ENCODE measurements at places on chromosomes 2 and 18.

DNA sequence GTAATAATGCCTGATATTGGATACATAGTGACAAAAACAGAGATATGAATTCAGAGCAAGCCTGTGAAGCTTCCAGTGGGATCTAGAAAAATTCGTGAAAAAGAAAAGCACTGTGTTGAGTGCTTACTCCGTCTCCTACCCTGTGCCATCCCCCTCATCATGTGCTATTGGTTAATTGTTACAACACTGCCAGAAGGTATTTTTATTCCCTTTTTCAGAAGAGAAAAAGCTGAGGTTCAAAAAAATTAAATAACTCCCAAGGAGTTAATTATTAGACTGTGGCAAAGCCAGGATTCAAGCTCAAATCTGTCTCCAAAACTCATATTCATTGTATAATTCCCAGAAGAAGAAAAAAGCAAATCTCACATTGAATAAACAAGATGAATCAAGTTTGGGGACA is 735.5 kb upstream of the ACVR2A start:
- no peaks in the 10 kb centered on the region for H3K27me3 ChIP-seq
- H3K27ac ChIP-seq: no peak overlapping the region
- H3K4me3 ChIP-seq: no peak overlapping the region
- DNase-seq: no peak
- no peaks in the 10 kb centered on the region for H3K4me1 ChIP-seq
- no peaks in the 10 kb centered on the region for H3K36me3 ChIP-seq

GRCh38 chr18:35770376-35771014 is 189.0 kb downstream of the GALNT1 start:
- H3K27me3 ChIP-seq: no peaks in the 10 kb centered on the region
- no peaks in the 10 kb centered on the region for H3K36me3 ChIP-seq
- DNase-seq: no peak
- H3K4me1 ChIP-seq: no peaks in the 10 kb centered on the region
- H3K27ac ChIP-seq: no peak overlapping the region

DNA sequence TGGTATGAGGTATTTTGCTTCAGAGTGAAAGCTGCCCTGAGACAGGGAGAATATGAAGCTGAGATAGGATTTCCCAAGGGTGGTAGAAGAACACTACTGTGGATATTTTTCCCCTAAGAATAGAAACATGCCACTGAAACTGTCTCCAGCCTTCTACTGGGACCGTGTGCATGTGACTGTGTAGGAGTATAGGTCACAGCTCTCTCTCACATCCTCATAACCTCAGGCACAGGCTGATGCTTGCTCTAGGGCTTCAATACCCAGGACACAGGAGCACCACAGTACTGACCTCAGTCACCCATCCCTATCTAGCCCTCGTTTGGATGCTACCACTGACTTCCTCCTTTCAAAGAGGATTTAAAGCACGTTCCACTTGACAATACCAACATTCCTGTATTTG is 67.2 kb downstream of the REV1 start:
- no peak overlapping the region for H3K27ac ChIP-seq
- peaks cover 4% of the 10 kb centered on the region for H3K36me3 ChIP-seq
- H3K27me3 ChIP-seq: no peaks in the 10 kb centered on the region
- no peak for DNase-seq

DNA sequence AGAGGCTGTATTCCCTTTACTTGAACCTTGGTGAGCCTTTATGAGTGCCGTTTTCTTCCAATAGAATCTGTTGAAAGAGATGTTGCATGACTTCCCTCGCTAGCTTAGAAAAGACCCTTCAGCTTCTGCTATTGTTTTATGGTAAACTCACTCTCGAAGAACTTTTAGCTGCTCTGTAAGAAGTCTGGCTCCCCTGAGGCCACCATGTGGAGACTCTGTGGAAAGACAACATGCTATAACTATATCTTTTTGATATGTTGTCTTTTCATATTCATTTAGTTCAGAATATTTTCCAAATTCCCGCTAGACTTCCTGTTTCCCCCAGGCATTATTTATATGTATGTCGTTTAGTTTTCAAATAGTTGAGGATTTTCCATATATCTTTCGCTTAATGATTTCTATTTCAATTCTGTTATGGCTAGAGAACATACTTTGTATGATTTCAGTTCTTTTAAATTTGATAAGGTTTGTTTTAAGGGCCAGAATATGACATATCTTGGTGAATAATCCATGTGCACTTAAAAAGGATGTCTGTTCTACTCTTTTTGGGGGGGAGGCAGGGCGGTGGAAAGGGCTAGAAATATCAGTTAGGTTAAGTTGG is 64.1 kb downstream of the PTPN4 start:
- no peaks in the 10 kb centered on the region for H3K36me3 ChIP-seq
- H3K4me1 ChIP-seq: peaks cover 2% of the 10 kb centered on the region
- no peaks in the 10 kb centered on the region for H3K27me3 ChIP-seq
- no peak overlapping the region for H3K27ac ChIP-seq

GRCh38 chr2:157172866-157173578 is 84.5 kb upstream of the GALNT5 start:
- H3K4me1 ChIP-seq: no peaks in the 10 kb centered on the region
- H3K27ac ChIP-seq: no peak overlapping the region
- H3K4me3 ChIP-seq: no peak overlapping the region
- H3K27me3 ChIP-seq: no peaks in the 10 kb centered on the region
- H3K36me3 ChIP-seq: no peaks in the 10 kb centered on the region

- H3K36me3 ChIP-seq: no peaks in the 10 kb centered on the region
- no peak for DNase-seq
- peaks cover 13% of the 10 kb centered on the region for H3K4me1 ChIP-seq
- no peak overlapping the region for H3K4me3 ChIP-seq
- H3K27me3 ChIP-seq: no peaks in the 10 kb centered on the region
- H3K27ac ChIP-seq: peak overlapping the region; percentile 73
These were observed 170.3 kb downstream of the GFPT1 start for GRCh38 chr2:69216535-69217332.

GRCh38 chr2:15874854-15875804 is 65.2 kb upstream of the MYCN start:
- no peaks in the 10 kb centered on the region for H3K36me3 ChIP-seq
- H3K4me1 ChIP-seq: peaks cover 1% of the 10 kb centered on the region

- no peak overlapping the region for H3K27ac ChIP-seq
- no peaks in the 10 kb centered on the region for H3K36me3 ChIP-seq
- no peak for DNase-seq
- H3K27me3 ChIP-seq: no peaks in the 10 kb centered on the region
- no peak overlapping the region for H3K4me3 ChIP-seq
- no peaks in the 10 kb centered on the region for H3K4me1 ChIP-seq
These were observed 109.1 kb downstream of the MCFD2 start for GRCh38 chr2:46806526-46806925.

GRCh38 chr2:46306988-46307655 is 9.9 kb downstream of the EPAS1 start:
- no peaks in the 10 kb centered on the region for H3K27me3 ChIP-seq
- no peak overlapping the region for H3K4me3 ChIP-seq
- DNase-seq: no peak
- peak overlapping the region; percentile 94 for H3K27ac ChIP-seq
- no peaks in the 10 kb centered on the region for H3K36me3 ChIP-seq

- H3K27ac ChIP-seq: no peak overlapping the region
- peaks cover 10% of the 10 kb centered on the region for H3K4me1 ChIP-seq
- DNase-seq: no peak
These were observed 90.9 kb upstream of the SETBP1 start for GRCh38 chr18:44589693-44590355.
